Stimulated activated naive CD4-positive, alpha-beta T cell treated with Interleukin-2 at 50 U/mL for 16 hours (primary cell): ENCODE measurements at places on chromosomes 4 and X.

DNA sequence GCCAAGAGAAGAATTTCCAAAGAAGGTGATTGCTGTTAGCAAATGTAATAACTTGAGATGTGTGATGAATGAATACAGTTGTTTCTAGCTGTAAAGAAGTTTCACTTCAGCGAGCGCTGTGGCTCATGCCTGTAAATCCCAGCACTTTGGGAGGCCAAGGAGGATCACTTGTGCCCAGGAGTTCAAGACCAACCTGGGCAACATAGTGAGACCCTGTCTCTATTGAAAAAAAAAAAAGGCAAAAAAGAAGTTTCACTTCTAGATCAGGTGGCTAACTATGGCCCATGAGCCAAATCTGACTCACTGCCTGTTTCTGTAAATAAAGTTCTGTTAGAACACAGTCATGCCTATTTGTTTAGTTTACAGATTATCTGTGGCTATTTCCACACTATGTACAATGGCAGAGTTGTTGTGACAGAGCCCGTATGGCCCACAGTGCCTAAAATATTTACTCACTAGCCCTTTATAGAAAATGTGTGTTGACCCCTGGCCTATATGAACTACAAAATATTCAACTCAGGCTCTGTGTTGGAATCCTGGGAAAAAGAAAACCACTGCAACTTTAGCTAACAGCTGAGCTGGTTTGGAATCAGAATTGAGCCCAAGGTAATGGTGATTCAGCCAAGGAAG lies 54.1 kb upstream of the PRPS1 start:
- DNase-seq, result no peak

- no peak for DNase-seq
Measured at GRCh38 chrX:37976153-37976552, 30.2 kb upstream of the SYTL5 start.

DNA sequence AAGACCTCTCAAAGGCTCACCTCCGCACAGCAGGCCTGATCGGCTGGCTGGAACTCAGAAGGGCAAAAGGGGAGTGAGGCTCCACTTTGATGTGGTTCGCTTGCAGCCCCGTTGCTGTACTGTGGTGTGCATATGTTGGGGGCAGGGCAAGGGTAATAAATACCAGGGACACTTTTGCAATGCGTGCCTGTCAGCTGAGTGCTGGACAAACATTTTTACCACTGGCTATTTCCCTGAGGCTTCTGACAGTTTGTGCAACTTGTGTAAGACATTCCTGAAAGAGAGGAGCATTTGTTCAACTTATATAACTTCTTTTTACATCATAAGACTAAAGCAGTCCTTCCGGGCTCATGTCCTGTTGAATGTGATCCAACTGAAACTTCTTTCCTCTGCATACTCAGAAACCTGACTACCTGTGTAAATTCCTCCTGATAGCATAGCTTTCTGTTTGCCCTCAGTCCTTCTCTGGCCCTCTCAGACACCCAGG lies 82.3 kb downstream of the SPRY1 start:
- DNase-seq, result no peak

DNA sequence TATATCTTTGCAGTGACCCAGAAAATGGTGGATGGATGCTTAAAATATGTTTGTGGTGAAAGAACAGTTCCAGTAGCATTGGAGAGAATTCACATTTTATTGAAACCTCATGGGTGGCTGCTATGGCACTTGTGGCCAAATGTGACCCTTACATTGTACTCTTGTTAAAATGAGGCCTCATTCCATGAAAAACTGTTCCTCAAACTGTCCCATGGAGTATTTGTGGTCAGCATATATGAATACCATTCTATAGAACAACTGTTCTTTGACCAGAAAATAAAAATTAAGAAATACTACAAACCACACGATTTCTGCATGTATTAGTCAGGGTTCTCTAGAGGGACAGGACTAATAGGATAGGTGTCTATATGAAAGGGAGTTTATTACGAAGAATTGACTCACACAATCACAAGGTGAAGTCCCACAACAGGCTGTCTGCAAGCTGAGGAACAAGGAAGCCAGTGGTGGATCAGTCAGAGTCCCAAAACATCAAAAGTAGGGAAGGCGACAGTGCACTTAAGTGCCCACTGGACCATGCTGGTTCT lies 35.1 kb downstream of the GEMIN8 start:
- no peak for DNase-seq

DNA sequence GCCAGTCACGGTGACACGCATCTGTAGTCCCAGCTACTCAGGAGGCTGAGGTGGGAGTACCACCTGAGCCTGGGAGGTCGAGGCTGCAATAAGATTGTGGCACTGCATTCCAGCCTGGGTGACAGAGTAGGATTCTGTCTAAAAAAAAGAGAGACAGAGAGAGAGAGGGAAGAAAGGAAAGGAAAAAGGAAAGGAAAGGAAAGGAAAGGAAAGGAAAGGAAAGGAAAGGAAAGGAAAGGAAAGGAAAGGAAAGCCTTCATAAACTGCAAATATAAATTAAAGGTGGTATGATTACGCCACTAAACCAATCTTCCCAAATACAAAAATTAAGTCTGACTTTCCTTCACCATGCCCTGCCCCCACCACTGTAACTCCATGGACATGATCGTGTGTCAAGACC lies 259.3 kb upstream of the GATB start:
- DNase-seq, result no peak

- no peak for DNase-seq
Measured at GRCh38 chr4:151882072-151882803, 121.4 kb upstream of the GATB start.

GRCh38 chrX:43589735-43590134 lies 66.4 kb upstream of the MAOA start:
- no peak for DNase-seq

DNA sequence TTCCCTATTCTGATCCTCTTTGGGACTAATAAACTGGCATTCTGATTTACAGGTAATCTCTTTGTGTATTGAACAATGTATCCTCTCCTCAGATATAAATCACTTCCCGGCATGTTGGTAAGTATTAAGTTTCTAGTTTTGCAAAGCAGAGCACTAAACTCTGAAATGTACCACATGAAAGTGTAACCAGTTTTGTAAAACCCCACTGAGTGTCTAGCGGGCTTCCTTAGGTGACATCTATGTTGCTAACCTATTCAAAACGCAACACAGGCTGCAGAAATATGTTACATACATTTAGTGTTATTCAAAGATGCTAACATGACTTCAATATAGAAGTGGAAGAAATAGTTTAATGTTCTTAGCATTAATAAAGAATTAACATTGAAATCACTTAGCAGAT lies 25.2 kb downstream of the DNAJB14 start:
- no peak for DNase-seq

DNA sequence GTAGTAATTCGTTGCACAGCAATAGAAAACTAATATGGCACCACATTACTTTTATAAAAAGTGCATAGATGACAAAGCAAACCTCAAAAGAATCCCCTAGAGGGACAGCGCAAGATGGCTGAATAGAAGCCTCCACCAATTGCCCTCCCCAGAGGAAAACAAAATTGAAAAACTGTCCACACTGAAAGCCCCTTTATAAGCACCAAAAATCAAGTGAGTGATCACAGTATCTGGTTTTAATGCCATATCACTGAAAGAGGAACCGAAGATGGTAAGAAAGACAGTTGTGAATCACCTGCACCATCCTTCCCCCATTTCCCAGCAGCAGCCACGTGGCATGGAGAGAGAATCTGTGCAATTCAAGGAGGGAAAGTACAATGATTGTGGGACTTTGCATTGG lies 522.2 kb downstream of the GLUD2 start:
- DNase-seq, result no peak

DNA sequence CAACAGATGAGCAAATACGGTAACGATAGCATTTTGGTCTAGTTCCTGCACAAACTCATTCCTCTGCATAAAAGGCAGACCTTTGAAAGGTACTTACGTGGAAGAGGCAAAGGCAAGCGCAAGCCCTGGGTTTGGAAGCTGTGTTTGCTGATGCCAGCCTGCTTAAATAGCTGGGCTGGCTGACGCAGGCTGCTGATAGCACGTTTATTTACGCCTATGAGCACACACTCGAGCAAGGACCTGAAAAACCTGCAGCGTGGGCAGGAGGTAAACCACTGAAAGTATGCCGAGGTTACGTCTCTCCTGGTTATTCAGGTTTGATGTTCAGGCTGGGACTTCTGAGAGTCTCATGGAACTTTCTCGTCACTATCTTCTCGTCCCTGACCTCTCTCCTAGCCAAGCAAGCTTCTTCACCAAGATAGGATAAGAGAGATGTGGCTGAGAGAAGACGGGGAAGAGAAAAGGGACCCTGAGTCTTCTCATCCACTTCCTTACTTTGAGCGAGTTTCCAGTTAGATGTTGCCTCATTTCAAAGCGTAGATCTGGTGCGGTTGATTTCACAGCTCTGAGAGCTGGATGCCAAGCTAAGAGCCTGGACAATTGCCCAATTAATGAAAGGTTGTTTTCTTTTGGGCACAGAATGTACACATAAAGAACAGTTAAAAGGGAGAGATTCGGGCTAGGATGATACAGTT lies at the start of gene HOPX:
HOPX (minus strand) TSS at position 139 of the 695 bp plus-strand sequence. CDS start 23,480 bp downstream, outside the sequence.
- DNase-seq, result peak; percentile 77

DNA sequence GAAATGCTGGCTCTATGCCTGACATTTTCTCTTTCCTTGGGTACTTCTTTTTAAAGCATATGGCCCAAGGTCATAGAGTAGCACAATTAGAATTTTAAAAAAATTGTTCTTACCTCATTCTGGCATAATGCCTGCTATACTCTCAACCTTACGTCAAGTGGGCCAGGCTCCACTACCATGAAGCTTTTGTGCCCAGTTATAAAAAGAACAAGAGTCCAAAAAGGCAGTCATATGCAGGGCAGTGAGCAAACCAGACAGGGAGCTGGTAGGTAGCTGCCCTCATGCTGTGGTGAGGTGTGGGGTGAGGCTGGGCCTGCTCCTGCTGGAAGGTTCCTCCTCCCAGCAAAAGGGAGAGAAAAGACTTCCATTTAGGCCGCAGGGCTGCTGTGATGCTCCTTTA lies 64.4 kb upstream of the UCP1 start:
- DNase-seq, result no peak

GRCh38 chr4:180281724-180282123 lies 1961.5 kb upstream of the TENM3 start:
- DNase-seq, result no peak

DNA sequence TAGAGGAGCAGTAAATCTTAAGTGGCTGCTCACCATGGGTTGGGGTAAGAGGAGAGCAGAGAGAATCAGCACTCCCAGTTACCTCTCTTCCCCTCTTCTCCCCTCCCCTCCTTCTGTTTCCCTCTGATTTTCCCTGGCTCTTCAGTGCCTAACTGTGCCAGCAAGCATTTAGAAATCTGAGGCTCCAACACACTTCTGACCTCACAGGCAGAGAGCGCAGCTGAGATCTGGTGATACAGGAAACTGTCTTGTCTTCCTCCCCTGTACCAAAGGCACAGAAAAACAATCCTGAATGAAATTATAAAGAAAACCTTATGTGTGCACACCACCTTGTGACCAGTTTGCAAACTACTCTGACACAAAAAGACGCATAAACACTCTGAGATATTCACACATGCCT lies 82.4 kb upstream of the SMIM10 start:
- no peak for DNase-seq

DNA sequence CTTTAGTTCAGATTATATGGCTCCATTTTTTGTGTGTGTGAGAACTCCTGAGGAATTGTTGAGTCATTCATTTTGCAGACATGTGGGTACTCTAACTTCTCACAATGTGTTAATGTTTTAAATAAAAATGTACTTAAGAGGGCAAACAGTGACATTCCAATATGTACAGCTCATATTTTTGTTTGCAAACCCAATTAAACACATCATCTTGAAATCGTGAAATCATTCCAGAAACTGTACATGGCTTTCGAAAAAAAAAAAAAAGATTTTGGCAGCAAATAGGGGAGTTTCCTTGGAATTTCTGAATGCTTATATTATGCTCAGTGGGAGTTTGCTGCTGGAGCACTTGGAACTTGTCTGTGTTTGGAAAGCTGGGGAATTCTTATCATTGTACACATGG lies 85.0 kb downstream of the HPGD start:
- DNase-seq, result no peak

- DNase-seq, result no peak
Measured at GRCh38 chrX:55648434-55648833, 25.2 kb downstream of the FOXR2 start.

DNA sequence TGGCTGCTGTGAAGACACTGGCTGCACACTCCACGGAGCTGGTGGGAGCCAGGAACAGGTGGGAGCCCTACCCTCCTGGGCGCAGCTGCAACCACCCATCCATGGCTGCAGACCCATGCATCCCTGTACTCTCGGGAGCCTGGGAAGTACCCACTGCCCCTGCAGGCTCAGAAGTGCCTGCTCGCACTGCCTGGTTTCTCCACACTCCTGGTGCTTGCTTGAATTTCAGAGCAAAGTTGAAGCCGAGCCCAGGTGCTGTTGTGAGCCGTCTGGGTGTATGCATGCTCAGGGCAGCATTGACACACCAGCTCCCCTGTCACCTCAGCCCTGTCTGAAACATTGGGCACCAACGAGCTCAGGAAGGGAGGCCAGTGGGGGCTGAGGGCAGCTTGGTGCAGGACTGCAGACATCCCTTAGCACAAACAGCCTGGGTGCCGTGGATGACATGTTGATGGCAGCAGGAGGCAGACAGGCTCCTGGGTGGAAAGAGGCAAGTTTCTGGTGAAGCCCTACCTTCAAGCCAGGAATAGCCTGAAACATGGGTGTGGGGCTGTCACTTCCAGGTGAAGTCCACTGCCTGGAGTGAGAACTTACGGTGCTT lies 585.9 kb downstream of the PCDH18 start:
- no peak for DNase-seq

DNA sequence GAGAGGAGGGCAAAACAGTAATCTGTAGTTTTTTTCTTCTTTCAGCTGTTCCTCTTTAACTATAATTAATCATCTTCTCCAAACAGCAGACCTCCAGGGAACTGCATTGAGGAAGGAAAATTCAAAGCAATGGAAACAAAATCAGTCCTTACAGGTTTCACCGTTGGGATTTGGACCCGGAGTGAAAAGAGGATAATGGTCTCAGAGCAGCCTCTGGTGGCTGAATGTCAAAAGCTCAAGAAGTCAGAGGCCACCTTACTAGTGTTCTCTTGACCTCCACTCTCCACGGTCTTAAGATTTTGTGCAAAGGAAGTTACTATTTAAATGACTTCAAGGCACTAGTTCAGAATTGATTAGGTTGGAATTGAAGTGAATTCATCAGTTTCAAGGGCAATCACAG lies 16.0 kb upstream of the MID1 start:
- no peak for DNase-seq

GRCh38 chr4:26139310-26139924 lies 181.4 kb upstream of the RBPJ start:
- DNase-seq, result no peak

GRCh38 chr4:28490669-28491068 lies 1630.0 kb downstream of the STIM2 start:
- no peak for DNase-seq

GRCh38 chr4:41160856-41161255 lies 53.5 kb downstream of the APBB2 start:
- no peak for DNase-seq

GRCh38 chr4:109631532-109632108 lies 71.6 kb downstream of the MCUB start:
- no peak for DNase-seq

GRCh38 chr4:81505004-81505598 lies 33.4 kb upstream of the RASGEF1B start:
- DNase-seq, result peak; percentile 59

GRCh38 chr4:80585542-80585941 lies 250.0 kb downstream of the CFAP299 start:
- no peak for DNase-seq

- no peak for DNase-seq
Measured at GRCh38 chr4:66949419-66949818, 595.9 kb downstream of the CENPC start.
